ENCODE measurements at places on chromosomes 1 and 21.

DNA sequence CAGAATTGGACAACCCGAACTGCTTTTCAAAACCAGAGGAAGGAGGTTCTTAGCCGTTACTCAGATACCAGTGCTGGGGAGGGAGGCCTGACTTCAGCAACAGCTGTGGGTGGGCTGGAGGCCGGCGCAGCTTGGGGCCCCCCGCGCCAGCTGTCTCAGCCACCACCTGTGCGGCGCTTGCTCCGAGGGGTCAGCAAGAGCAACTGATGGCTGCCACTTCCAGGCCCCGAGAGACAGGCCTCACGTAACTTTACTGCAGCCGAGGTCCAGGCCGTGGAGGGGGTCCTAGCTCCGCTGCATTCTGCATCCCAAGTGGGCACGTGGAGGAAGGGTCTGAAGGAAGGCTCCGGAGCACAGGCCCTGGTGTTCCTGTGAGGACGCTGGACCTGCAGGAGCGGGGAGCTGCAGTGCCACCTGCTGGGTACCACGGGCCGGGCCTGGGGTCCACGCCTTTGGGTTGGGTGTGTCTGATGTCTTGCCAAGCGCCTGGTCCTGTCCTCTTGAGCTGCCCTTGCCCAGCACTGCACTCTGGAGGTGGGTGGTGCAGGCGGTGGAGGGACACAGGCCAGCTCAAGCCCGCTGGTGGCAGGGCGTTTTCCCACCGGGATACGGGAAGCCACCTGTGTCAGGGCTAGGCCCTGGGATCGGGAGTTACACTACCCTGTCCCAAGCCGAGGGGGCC lies 9.8 kb downstream of the THAP3 start:
- DNase-seq, result no peak

GRCh38 chr1:44031252-44032169 lies at the start of gene SLC6A9:
TSS of gene SLC6A9 (minus strand) at chr1:44031462. CDS start at chr1:44024277, 7,185 bp downstream.
- DNase-seq, result peak; percentile 30

DNA sequence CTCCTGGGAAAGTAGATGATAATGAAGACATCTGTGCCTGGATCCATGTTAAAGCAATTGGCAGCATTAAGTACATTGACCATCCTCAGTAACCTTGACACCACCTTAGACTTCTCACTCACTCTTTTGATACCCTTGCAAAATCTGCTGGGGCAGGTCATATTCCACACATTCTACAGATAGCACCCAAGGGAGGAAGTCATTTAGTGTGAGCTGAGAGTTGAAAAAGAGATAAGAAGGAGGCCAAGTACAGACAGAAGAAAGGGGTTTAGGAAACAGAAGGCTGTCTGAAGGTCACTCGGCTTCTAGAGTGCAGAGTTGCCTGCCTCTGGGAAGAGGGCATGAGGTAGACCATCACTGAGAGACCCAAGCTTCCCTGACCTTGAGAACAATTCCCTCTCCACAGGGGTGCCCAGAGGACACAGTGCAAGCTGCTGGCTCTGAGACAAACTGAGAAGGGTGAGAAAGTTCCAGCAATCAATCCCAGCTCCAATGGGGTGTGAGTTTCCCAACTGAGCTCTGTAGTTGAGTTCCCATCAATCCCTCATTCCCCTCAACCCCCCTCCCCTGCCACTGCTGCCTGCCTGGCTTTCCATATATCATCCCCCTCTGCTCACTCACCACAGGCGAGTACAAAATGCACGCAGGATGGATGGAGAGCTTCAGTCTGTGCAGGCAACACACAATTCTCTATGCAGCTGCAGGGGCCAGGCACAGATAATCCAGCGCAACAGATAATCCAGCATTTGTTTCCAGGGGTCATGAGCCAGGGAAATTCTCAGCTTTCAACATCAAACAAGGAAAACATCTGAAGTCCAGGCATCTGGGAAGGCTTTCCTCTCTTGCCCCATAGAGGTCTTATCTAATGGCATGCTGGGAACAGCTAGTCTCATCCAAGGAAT lies 7.4 kb upstream of the MOB3C start:
- no peak for DNase-seq

GRCh38 chr1:231806623-231807495 lies 180.3 kb downstream of the DISC1 start:
- DNase-seq, result no peak

DNA sequence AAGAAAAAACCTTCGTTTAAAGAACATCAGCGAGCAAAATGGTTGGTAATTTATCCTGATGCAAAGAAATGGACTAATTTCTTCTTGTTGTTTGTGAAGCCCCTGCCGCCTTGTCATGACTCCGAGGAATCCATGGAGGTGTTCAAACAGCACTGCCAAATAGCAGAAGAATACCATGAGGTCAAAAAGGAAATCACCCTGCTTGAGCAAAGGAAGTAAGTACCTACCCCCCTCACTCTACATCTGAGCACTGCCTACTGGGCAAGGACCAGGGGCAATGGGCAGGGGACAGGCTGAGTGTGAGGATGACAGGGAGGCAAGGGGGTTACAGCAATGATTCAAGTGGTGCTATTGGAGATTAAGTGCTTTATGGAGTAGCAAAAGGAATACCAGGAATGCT lies 29.4 kb downstream of the MAP3K7CL start:
- DNase-seq, result no peak

DNA sequence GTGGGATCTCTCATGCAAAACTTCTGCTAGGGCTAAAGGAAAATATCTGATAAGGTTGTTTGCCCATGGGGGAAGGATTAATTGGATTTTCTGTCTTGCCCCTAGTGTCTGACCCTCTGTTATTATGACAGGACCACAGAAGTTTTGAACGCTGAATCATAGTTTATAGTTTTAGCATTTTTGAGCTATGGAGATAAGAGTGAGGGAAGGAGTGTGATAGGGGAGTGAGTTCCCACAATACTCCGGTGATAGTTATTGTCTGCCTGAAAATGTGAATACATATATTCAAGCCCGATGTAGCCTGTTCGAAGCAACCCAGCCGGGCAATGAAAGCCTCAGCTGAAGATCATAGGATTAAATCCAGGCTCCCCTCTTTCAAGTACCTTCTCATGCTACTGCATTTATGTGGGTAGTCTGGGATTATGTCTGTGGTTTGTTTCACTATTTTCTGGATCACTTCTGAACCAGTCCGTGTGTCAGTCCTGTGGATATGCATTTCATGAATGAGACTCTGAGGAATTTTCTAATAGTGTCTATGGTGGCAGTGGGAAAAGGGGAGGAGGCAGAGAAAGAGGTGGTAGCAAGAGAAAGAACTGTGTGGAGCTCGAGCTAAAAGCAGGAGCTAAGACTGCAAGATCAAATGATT lies 258.7 kb downstream of the DISC1 start:
- no peak for DNase-seq

GRCh38 chr1:89576013-89576412 lies 51.4 kb downstream of the LRRC8B start:
- DNase-seq, result no peak

GRCh38 chr1:196049407-196049806 lies 558.8 kb downstream of the KCNT2 start:
- DNase-seq, result no peak

DNA sequence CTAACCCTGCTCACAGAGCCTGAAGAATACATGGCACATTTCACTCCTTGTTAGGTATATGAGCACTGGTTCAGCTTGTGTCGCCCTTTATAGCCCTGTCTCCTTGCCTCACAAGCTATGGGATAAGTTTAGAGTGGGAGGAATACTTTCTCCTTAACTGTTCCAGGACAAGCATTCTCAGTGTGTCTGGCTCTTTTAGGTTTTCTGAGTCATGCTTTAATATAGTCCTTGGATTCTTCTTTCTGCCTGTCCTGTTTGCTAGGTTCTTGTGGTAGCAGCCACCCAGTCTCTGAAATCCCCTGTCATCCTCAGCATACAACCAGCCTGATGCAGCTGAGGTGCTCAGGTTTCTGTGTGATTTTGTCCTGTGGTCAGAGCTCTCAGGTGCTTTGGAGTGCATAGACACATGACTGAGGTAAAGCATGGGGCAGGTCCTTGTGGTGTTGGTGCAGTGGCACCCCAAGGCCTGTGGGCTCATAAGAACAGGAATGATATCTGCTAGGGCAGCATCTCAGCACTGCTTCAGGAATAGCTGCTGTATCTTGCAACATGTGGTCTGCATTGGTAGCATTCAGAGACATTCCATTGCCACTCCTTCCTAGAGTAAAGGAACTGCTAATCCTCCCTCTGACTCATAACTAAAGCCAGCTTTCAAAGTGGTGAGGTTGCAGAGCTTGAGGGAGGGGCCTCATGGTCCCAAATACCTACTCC lies 14.2 kb upstream of the CASQ2 start:
- no peak for DNase-seq

DNA sequence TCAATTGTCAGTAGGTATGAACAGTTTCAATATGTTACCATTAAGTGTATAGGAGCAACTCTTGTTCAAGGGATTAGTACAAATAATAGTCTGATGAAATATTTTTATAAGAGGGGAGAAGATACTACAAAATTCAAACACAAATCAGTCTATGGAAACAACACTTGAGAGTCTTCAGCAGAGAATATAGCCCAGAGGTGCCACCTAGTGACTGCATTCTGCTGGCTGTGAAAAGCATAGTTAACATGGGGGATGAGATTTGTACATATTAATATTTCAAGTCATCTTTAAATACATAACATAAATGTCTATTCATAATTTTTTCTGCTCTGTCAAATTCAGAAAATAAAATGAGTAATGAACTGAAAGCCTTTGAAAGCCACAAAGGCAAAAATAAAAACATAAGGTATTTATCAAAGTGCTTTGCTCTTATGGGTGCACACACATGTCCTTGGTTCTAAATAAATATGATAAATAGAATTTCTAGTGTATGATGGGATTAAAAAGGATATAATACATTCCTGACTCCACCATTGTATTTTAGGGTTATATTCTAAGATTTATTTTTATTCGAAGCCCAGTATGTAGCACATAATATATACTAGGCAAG lies 440.9 kb upstream of the ZRANB2 start:
- DNase-seq, result no peak

DNA sequence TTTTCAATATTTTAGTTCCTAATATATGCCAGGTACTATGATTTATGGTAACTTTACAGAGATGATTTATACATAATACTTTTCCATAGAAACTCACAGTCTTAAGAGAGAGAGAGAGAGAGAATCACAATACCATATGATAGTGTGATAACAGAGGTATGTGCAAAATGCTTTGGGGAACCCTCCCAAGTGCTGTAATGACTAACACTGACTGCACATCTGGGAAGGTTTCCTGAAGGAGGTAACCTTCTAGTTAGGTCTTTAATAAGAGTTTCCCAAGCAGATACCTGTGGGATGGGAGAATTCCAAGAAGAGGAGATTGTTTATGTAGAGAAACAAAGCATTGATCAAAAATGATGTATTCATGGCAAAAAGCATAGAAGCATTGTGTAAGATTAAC lies 34.6 kb upstream of the PIGC start:
- DNase-seq, result no peak

GRCh38 chr1:180310095-180310494 lies 80.0 kb downstream of the LHX4 start:
- no peak for DNase-seq

- no peak for DNase-seq
Measured at GRCh38 chr1:9758559-9759121, 65.1 kb downstream of the CLSTN1 start.

GRCh38 chr1:213905344-213905743 lies 82.4 kb upstream of the PROX1 start:
- DNase-seq, result no peak

GRCh38 chr1:210558302-210558701 lies 229.6 kb downstream of the HHAT start:
- DNase-seq, result no peak

- DNase-seq, result peak; percentile 51
Measured at GRCh38 chr21:35204850-35205541, 155.9 kb upstream of the RUNX1 start.

- no peak for DNase-seq
Measured at GRCh38 chr1:243500512-243500911, 244.7 kb downstream of the SDCCAG8 start.

GRCh38 chr1:91895832-91896556 lies 10.0 kb upstream of the TGFBR3 start:
- DNase-seq, result no peak

Data from naive B cell (primary cell).